ENCODE measurements at places on chromosomes 11 and 22. TPM values are rescaled to one million over a fixed set of nuclear protein-coding genes. Genes with fewer than 3 reads are reported as not detected.

Gene PATE2
- total RNA-seq = not detected

Gene COMT
- 39.7 TPM for total RNA-seq

Gene GAB4
- not detected for total RNA-seq

Gene TSKU
- total RNA-seq = not detected

Gene CALCA
- not detected for total RNA-seq

Gene SLC6A5
- not detected for total RNA-seq

Gene NAV2
- 0.27 TPM for total RNA-seq

Gene CALCB
- total RNA-seq = 3.6 TPM

Gene PTPN5
- total RNA-seq = not detected

Gene GTSE1
- total RNA-seq = 53.1 TPM

Gene NAALADL1
- 23.1 TPM for total RNA-seq

Gene DDX25
- total RNA-seq = 4.2 TPM

Gene C11orf65
- 0.66 TPM for total RNA-seq

DNA sequence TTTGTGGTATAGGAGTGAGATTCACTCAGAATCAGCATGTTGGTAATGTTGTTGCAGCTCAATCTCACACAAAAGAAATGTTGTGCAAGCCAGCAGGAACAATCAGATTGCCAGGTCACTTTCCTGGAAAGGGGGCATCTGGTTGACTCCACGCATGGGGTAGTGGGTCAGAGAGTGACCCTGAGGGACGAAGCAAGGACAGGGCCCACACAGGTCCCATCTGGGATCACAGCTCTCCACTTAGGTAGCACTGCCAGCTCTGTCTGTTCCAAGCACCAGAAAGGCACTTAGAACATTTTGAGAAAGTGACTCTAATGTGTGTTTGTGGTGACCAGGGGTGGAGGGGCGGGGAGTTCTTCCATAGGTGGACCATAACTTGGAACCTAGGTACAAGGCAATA is 109.5 kb downstream of the RASSF10 start:
- DNase-seq = no peak

DNA sequence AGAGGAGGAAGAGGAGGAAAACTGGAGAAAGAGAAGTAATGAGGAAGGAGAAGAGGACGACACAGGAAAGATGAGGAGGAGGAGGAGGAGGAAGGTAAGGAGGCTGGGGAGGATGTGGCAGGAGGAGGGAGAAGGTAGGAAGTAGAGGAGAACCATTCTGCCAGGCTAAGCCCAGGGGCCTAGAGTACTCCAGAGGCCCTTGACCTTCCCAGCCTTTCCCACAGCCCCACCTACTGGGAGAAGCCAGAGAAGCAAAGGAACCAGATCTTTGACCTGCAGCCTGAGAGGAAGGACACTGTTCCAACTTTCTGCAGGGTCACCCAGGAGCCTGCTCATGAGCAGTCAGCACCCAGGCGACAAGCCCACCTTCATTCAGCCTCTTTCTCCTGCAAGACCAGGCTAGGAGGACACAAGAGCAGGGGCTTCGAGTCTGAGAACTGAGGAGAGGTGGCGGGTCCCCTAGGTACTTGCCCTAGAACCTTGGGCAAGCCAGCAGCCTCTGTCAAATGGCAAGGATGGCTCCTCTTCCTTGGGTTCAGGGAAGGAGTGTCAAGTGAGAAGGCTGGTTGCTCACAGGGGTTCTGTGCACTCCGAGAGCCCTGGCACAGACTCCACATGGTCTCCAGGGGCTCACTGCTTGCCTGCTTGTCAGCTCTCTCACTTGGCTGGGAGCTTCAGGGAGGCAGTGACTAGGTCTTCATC is 27.9 kb upstream of the OAF start:
- DNase-seq = no peak

- DNase-seq = no peak
Observed at GRCh38 chr11:58567889-58568512, 7.7 kb downstream of the LPXN start.

DNA sequence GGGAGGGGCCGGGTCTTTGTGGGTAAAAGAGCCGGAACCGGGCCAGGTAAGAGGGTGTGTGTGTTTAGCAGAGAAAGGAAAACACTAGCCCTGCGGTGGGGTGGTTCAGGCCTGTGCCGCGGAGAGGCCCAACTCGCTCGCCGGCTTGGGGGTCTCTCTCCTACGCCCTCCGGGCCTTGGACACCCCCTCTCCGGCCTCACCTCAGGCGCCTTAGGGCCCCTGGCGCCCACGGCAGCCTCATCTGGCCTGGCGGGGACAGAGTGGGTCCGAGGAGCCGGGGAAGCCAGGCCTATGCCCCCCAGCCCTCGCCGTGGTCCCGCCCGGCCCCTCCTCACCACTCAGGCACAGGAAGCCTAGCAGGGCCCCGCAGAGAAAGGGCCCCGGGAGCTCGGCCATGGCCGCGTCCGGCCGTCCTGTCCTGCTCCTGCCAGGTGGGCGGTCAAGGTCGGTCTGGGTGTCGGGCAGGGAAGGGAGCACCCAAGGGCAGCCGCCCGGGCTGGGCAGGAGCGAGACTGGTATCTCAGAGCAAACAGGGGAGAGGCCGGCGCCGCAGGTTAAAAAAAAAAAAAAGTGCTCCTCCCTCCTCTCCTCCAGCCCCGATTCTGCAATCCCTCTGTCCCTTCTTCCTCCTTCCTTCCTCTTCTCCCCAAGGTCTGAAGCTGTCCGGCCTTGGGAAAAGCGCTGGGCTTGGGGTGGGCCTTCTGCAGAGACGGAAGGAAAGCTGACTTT is at the start of gene VSIG2:
TSS of gene VSIG2 (minus strand) at position 515 of the 730 bp plus-strand sequence. CDS start at position 397, 118 bp downstream.
- DNase-seq = no peak

DNA sequence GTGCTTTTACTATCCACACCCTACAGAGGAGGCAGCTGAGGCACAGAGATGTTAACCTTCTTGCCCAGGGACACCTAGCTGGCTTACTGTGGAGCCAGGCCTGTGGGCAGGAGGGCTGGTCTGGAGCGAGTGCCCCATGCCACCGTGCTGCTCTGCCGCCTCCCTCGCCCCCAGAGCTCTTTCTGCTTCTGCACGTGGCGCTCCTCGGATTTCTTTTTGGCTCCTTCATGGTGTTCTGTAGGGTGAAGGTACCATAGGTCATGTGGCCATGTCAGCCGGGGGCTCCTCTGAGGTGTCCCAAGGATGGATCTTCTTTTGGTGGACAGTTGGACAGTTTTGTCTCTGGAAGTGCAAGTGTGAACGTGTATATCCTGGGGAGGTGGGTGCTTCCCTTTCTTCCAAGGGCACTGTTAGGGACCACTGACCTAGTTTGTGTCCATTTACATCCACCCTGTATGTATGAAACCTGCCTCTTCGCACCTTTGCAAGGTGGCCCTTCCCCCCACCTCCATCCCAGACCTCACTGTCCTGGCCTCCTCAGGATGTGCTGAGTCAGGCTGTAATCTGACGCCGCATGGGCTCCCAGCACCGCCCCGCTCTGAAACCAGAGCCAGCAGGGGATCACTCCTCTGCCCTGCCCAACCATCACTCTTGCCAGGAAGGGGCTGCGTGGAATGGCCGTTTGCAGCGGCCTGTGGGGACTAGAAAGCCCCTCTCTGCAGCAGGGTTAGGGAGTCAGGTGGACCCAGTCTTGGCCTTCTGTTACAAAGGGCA is 31.7 kb downstream of the POLR3H start:
- DNase-seq = no peak

DNA sequence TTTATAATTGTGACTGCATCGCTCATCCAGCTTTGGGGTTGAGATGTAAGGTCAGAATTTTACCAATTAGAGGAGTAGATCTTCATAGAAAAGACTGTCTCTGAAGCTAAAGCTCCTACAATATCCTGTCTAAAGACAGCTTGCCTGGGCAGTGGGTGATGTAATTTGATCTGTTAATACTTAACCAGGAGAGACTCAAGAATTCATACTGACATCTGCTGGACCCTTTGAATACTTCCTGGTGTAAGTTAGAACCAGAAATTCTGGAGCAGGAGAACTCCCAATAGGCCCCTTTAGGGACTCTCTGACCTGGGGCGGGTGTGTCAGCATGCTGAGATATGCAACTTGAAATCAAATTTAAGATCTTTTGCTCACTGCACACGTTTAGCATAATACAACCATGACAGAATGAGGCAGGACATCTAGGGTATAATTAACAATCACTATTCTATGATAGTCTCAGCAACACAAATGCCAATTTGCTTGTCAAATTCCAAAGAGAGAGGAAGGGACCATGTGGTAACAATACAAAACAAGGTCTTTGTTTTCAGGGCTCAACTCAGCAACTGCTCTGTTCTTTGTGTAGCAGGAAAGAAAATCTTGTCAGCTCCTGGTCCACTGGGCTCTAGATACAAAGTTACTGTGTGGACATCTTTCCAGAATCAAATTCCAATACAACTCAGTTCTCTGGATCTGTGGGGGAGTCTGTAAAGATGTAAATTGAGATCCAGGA is 143.9 kb downstream of the INSC start:
- no peak for DNase-seq

- DNase-seq = no peak
Observed at GRCh38 chr22:43587574-43587973, 175.8 kb downstream of the MPPED1 start.

- no peak for DNase-seq
Observed at GRCh38 chr22:45069925-45070324, 60.1 kb upstream of the PHF21B start.

DNA sequence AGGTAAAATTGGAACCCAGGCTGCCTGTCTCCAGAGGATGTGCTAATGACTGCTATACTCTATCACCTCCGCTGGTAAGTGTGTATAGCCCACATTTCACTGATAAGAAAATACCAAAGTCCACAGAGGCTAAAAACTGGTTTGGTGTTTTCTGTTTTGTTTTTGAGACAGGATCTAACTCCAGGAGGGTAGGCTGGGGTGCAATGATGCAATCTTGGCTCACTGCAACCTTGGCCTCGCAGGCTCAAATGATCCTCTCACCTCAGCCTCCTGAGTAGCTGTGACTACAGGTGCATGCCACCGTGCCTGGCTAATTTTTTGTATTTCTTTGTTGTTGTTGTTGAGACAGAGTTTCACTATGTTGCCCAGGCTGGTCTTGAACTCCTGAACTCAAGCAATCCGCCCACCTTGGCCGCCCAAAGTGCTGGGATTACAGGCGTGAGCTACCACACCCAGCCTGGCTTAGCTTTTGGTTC is 409.8 kb downstream of the LARGE1 start:
- DNase-seq = no peak

DNA sequence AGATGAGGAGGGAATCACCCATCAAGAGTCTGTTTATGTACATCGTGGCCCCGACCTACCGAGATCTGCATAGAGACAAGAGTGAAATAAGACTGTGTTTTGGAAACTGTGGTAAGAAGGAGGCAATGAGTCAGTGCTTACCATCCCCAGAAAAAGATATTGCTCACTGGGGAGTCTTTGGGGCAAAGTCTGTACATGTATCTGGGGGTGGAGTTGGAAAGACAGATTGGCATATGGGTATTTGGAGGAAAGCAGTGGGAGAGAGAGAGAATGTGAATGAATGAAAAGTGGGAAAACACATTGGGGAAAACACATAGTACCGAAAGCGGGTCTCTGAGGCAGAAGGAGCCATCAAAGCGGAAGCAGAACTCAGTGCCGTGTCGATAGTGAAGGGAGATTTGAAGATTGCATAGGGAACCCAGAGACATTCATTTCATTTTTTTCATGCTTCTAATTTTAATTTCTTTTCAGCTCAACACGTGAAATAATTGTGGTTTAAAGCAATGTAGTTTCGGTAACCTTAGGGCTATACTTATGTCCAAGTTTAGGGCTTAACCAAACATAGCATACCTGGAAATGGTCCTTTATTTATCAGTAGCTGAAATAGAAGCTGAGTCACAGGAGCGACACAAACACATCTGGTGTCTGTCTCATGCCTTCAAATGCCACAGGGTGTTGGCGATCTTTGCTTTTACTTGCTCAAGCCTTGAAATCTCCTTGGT is 98.6 kb upstream of the CD44 start:
- DNase-seq = peak; percentile 62

GRCh38 chr11:108614086-108614485 is 20.5 kb upstream of the EXPH5 start:
- no peak for DNase-seq

- no peak for DNase-seq
Observed at GRCh38 chr11:36684840-36685801, 87.1 kb upstream of the RAG2 start.

GRCh38 chr11:44324222-44324621 is 14.3 kb upstream of the ALX4 start:
- DNase-seq = no peak

GRCh38 chr11:130068986-130069658 is 572 bp upstream of the APLP2 start:
- no peak for DNase-seq

DNA sequence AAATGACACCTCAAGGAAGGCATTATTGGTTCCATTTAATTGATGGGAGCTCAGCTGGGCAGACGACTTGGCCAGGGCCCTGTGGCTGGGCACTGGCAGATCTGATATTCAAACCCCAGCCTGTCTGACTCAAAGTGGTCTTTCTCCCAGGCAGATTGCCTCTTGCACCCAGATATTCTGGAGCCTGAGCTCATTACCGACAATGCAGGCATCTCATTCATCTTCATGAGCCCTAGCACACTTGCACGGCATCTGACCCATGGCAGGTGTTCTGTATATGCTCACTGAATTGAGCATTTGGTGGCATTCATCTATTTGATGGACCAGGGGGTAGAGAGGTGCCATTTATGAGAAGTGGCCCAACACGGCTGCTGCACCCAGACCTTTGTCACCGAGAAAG is 193.1 kb downstream of the DSCAML1 start:
- no peak for DNase-seq

GRCh38 chr11:67662142-67662834 is 11.8 kb upstream of the ACY3 start:
- no peak for DNase-seq

DNA sequence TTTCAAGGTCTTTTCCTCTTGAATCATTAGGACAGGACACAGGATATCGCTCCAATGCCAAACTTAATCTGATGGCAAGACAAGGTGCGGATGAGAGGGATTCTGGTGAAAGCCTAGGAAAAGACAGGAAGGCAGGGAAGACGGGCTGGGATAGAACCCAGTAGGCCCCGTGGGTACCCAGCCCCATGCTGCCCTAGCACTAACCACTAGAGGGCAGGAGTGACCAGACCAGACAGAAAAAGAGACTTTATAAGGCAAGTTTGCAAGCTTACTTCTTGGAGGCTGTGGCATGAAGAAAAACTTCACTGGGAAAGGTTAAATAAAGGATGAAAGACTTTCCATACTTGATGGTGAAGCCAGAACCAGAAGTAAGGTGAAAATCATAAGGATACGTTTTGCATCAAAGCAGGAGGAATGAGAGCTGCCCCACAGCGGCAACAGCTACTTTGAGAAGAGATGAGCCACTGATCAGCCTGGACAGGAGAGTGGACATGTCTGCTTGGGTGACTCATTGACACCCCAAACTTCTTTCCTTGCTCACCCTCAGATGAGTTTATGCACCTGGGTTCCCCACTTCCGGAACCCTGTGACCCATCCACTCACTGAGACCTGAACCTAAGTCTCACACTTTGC is 39.8 kb downstream of the SYN3 start:
- DNase-seq = peak; percentile 61

GRCh38 chr11:2761131-2762030 is 61.6 kb upstream of the KCNQ1OT1 start:
- DNase-seq = no peak

GRCh38 chr11:57585301-57585700 is 12.2 kb upstream of the SERPING1 start:
- DNase-seq = no peak

All from activated naive CD4-positive, alpha-beta T cell treated with anti-CD3 and anti-CD28 coated beads, Interleukin-2, amount 50 U/mL, for 72 hours (primary cell).